Stimulated activated effector memory CD8-positive, alpha-beta T cell treated with anti-CD3 and anti-CD28 coated beads, Interleukin-12 subunit alpha, Interleukin-12 subunit beta, amount 100 ng/mL, for 72 hours (primary cell): ENCODE measurements at places on chromosomes 11 and 22.

GRCh38 chr11:10663990-10664389, 29.6 kb downstream of the IRAG1 start:
- no peak for DNase-seq

DNA sequence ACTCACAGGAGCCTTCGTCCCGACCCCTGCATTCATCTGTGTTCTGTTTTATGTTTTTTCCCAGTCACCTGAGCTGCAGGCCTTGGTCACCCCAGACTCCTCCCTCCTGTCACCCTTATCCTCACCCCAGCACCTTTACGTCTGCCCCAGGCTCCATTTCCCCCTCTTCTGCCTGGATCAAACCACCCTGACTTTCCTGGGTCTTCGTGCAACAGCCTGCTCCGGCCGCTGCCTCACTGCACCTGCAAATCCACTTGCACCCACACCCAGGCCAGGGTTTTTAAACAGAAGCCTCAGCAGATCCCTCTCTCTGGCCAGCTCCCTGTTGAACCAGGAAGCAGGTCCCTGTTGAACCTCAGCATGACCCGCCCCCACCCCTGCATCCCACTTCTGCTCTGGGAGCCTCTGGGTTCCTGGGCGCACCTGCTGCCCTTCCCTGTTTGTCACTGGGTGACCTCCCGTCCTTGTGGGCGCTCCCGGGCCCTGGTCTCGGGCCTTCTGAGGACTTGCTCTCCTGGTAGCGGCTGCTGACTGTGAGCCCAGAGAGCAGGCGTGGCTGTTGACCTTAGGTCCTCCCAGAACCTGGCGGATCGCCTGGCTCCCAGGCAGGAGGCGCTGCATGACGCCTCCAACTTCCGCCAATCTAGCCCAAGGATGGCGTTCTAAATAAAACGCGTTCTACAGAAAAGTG, 12.8 kb downstream of the MAPK8IP2 start:
- no peak for DNase-seq

DNA sequence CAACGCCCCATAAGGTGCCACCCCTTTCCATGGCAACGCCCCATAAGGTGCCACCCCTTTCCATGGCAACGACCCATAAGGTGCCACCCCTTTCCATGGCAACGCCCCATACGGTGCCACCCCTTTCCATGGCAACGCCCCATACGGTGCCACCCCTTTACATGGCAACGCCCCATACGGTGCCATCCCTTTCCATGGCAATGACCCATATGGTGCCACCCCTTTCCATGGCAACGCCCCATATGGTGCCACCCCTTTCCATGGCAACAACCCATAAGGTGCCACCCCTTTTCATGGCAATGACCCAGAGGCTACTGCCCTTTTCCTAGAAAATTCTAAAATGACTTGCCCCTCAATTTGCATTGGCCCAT, 72.1 kb downstream of the BRD1 start:
- DNase-seq = no peak

GRCh38 chr11:17750013-17750800, 15.6 kb downstream of the KCNC1 start:
- no peak for DNase-seq

GRCh38 chr22:20511578-20512229, 4.3 kb downstream of the MED15 start:
- DNase-seq = no peak

DNA sequence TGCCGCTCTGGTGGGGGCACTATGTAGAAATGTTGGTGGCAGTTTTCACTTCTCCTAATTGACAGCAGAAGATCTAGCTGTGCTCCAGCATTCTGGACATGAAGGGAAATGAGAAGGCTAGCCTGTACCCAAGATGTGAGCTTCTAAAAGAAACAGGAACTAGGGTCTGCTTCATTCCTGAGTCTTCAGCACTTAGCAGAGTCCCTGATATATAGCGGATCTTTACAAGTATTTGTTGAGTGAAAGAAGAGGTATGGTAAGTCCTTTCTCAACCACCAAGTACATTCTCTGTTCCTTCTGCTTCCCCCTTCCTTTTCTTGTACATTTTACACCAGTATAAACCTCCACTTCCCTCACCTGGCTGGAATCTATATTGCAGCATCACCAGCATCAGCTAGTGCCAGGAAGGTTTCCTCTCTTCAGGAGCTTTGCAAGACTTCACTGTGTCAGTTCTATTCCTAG, 408.3 kb upstream of the CADM1 start:
- no peak for DNase-seq

DNA sequence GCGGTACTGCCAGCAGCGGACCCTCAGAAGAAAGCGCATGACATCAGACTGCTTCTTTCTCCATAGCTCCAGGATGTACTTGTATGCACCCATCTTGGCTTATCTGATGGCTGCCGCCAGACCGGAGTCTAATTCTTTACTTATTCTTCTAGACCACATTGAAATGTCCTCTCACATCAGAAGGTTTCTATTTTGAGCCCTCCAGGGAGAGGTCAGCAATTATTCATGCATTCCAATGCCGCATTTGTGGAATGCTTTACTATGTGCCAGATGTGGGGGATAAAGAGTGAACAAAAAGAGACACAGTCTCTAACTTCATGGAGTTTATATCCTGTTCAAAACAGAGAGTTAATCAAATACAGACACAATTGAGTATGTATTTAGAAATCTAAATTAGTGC, 230.1 kb downstream of the MIAT start:
- DNase-seq = no peak

DNA sequence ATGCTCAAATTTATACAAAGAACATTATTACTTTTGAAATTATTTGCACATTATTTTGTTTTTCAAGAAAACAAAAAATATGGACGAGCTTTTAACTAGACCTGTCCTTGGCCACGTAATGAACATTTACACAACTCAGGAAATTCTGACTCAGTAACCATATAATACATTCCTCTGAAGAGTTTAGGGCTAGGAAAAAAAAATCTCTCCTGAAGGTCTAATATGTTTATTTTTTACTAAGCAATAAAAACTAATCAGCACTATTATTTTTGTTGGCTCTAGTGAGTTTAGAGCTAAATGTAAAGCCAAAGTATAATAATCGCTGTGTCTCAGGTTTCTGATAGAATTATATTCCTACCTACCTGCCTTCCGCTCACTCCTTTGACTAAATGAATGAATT, 187.5 kb downstream of the SWAP70 start:
- DNase-seq = no peak

DNA sequence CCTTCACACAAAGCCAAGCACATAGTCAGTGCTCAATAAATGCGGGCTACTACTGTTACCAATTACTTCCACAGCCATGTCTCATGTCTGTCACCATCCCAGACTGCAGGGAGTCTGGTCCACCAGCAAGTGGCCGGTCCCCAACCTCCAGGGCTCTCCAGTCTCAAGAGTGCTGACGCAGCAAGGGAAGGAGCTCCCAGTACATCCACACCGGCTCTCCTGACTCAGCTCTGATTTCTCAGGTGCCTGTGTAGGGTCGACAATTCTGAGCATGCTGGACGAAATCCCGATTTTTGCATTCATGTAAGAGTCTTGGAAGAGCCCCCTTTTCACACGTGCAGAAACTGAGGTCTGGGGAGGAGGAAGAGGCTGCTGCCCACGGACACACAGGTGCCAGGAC, 10.3 kb upstream of the NEFH start:
- DNase-seq = no peak

DNA sequence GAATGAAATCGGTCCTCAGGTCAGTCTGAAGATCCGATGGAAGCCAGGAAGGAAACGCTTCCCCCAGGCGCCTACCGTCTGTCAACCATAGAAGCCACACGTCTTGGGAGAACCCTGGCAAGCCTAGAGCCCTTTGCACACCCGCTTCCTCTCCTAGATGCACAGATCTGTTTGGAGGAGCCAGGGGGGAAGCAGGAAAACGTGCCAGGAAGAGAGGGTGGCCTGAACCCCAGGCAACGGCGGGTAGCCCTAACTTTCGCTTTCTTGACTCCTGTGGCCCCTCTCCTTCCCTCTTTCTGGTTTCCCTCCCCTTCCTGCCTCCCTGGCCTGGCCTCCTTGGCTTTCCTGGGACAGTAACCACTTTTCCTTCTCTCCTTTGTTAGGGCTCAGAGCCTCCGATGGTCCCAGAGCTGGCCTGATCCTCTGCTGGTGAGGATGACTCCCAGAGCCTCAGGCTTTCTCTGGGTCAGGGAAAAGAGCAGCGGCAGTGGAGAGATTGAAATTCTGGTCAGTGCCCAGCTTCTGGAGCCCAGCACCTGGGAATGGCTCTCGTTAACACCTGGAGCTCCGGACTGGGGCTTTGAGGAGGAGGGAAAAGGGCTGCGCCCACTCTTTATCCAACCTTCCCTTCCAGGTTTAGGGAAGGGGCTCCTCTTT, 2.1 kb downstream of the FXYD6 start:
- DNase-seq = no peak

DNA sequence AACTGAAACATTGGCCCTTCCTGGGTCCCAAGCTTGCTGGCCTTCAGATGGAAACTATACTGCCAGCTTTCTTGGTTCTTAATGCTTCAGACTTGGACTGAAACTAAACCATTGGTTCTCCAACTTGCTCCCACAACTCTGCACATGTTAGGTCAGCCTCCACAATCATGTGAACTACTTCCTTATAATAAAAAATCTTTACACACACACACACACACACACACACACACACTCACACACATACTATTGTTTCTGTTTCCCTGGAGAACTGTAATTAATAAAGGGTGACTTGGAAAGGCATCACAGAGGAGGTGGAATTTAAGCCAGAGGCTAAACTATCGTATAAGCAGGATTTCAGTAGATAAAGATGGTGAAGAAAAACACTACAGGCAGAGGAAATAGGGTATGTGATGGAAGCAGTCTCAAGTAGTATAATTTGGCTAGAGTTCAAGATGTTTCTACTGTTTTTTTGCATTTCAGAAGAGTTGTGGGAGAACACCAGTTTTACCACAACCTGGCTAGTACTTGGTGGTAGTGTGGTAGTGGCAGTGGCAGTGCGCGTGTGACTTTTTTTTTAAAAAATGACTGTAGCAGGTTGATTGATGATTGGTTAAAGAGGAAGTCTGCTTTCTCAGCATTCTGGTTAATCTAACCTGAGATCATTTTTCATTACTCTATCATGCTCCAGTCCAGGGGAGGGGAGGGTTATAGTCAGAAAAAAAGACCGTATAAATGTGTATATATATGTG, 70.1 kb downstream of the PDE3B start:
- DNase-seq = no peak

GRCh38 chr11:19232910-19233503, 7.7 kb downstream of the E2F8 start:
- no peak for DNase-seq

GRCh38 chr11:24496386-24496735, 492 bp upstream of the LUZP2 start:
- no peak for DNase-seq

DNA sequence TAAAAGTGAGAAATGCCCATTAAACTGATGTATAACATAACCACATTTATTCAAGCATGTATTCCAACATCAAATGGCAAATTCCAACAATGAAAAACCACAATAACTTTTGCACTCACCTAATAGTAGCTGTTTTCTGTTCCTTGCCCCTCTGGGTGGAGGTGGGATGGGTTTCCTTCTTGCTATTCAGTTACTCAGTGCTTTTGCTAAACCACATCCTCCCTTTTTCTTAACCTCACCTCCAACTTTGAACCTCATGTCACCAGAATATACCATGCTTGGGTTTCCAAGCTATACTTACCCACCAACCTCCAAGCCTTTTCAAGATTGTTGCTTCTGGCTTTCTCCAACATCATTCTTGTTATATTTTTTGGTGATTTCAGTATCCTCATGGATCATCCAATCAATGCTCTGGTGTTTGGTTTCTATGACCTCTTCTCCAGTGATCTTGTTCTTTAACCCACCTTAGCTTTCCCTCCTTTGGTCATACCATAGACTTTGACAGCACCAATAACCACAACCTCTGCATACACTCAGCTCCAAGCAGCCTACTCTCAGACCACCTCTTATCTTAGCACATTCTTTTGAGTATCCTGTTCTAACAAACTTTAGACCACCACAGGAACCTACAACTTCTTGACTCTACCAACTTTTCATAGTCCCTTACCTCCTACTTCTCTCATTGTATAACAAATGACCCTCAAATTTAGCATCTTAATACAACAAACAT, 3.2 kb upstream of the CCDC15 start:
- no peak for DNase-seq
